Activated CD4-positive, alpha-beta T cell treated with anti-CD3 and anti-CD28 coated beads for 1 hour (primary cell): ENCODE measurements at places on chromosomes 12 and 14.

DNA sequence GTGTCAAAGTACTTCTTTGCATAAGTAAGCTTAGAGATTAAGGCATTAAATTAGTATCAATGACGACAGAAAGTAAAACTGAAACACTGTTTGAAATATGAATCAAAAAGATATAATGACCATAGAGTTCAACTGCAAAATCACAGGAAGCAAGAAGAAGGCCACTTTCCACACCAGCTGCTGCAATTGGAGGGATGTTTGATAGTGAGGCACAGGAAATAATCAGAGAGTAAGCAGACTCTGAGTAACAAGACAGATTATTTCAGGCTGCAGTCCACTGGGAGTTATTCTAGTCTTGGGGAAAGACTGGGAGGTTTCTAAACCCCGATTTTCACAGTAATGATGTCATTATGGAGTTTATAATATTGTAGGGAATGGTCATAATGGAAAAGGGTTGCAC is 12.9 kb downstream of the MDGA2 start:
- no peak for DNase-seq

DNA sequence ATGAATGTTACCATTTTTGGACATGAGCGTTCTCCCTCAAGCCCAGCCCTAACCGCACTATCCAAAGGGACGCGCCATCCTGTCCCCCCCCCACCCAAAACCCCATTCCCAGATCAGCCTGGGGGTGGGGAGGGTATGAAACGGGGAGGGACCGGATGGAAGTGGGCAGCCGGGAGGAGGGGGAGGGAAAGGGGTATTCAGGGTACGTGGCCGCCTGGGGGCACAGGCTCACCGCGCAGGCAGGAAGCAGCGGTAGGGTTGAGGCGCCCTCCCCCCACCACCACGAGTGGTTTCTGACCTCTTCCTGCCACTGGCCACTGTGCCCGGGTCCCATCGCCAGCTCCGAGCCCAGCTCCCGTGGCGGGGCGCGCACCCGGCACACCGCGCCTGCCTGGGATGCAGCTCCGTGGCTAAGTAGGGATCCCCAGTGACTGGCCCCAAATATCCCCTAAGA is 1.4 kb downstream of the ACTN1 start:
- DNase-seq = no peak

- DNase-seq = no peak
Measured at GRCh38 chr14:50068496-50068895, 47.9 kb downstream of the VCPKMT start.

DNA sequence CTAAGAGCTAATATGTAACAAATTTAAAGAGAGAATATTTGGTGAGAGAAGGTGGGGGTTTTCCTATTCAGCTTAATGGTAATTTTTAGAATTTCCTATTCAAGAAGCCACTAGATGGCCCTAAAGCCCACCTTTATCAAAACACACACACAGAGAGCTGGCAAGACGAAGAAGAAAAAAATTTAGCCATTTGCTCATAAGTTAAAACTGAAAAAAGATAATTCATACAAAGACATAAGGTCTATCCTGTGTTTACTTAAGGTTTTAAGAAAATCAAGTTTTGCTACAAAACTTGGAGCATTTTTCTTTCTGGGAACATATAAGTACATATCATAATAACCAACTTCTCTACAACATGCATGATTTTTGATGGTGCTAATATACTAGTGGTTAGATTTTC is 46.8 kb upstream of the PCED1B start:
- no peak for DNase-seq

GRCh38 chr12:116157845-116158267 is 119.6 kb downstream of the MED13L start:
- DNase-seq = no peak

GRCh38 chr14:68814238-68814538 is 21.3 kb upstream of the ZFP36L1 start:
- DNase-seq = no peak

DNA sequence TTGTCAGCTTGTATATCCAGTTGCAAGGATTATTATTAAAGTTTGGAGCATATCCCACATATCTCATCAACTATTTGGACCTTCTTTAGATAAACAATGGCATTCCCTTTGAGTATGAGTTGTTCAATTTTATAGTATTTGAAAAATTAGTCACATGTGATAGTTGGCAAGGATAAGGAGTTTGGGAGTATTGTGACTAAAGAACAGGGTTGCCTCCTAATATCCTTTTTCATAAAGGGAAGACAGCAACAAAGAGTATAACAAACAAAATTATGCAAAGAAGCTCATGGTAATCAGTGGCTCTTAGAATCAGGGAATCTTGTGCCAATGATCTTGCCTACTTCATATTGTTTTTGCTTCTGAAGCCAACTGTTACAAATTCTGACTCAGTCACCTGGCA is 31.2 kb upstream of the KCNH5 start:
- no peak for DNase-seq

DNA sequence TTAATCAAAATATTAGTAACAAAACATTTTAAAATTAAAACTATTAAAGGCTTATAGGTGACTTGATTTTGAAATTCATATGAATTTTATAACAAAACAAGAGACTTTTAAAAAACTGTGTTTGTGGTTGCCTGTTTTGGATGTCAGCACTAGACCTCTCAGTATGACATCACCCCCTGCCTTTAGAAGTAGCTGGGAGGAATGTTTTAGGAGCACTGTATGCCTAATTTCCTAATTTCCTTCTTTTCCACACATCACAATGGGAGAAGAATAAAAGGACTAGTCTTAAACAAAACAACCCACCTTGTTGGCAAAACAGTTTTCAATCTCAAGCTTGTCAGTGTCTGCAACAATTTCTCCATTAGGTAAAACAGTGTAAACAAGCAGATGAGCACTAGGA is 48.1 kb upstream of the PZP start:
- no peak for DNase-seq

DNA sequence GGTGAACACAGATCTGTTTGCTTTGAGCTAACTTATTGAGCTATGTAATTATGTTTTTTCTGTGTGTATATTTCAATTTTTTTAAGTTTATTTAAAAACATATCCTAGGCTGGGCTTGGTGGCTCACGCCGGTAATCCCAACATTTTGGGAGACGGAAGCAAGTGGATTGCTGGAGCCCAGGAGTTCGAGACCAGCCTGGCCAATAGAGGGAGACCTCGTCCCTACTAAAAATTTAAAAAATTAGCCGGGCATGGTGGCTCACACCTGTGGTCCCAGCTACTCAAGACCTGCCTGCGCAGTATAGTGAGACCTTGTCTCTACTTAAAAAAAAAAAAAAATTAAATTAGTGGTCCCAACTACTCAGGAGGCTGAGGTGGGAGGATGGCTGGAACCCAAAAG is 16.2 kb upstream of the RNASE1 start:
- DNase-seq = no peak

GRCh38 chr12:15526033-15526432 is 203.7 kb downstream of the PTPRO start:
- DNase-seq = no peak
